Endodermal cell (in vitro differentiated cells): ENCODE measurements at places on chromosomes 13 and 19.
A peak's percentile ranks its signal among the peaks of the same experiment; 100 is the strongest.

GRCh38 chr19:38392707-38393308 lies 4.3 kb downstream of the SPRED3 start:
- DNase-seq = no peak

- no peak for DNase-seq
These were observed 11.0 kb upstream of the ACOD1 start for GRCh38 chr13:76937281-76937820.

DNA sequence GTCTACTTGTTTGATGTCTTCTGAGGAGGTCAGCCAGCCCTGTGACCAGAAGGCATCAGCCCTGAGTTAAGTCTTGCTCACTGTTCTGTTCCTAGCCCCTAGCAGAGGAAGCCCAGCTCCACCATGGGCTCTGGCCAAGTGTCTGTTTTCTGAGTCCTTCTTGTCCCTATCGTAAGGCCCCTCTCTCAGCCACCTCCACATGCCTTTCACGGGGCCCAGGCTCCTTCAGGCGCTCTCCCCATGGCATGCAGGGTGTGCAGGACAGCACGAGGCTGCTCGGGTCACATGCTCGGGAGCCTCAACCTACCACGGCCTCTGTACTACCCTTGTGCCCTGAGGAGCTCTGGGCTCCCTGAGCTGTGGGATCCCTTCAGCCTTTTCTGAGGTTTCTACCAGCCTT lies 47.8 kb upstream of the LATS2 start:
- DNase-seq = no peak

DNA sequence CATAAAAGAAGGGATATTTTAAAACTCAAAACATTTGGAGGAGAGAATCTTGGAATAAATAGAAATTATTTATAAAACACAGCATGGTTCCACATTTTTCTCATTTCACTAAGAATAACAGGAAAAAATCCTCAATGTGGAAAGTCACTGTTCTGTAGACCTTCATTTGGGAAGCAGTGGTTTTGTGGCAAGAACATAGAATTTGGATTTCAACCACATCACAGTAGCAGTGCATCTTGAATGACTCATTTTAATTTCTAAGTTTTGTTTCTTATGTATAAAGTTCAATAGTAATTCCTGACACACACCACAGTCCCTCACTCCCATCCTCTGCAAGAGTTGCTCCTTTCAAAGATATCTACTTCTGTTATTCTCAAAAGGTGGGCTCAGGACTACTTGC lies 264.0 kb downstream of the ENOX1 start:
- no peak for DNase-seq

DNA sequence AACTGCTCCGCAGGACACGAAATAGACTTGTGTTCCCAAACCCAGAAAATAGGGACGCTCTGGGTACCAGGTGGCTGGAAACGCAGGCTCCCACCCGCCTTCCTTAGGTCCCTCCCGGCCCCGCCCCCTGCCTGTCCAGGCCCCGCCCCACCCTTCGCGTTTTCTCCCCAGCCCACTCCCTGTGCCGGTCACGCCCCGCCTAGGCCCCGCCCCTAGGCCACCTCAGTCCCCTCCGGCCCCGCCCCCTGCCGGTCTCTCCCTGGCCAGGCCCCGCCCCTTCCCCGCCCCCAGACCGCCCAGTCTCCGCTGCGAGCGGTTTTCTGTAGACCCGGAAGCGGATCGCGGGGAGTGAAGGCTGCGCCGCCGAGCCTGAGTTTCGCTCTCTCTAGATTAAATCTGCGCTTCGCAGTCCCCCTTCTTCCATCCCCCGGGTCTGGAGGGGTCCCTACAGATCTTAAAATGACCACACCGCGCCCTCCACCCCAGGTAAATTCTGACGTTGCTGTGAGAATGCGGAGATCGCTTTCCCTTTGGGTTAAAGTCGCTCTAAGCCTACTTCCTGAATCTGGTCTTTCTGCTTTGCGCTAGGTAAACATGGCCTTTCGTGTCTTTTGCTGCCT lies 3.7 kb upstream of the ZNF665 start:
- DNase-seq = peak; percentile 99

GRCh38 chr13:95479731-95480130 lies 72.8 kb upstream of the CLDN10 start:
- DNase-seq = no peak

GRCh38 chr13:110415669-110416068 lies 108.6 kb downstream of the COL4A2 start:
- peak; percentile 80 for DNase-seq

DNA sequence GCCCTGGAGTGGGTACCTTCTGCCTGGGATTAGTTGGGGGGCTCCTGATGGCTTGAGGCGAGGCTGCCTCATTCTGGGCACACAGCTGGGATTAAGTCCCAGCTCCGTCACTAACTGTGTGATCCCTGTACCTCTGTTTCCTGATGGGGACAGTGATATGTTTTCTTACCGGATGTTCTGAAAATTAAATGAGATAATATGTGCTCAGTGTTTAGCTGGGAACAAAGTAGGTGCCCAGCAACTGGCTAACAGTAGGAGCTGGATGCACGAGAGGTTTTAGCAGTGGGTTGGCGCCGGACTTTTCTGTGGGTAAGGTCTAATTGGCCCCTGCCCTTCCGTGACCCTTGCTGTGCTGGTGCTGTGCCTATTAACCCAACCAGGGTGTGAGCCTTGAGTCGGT lies 203.4 kb downstream of the URI1 start:
- DNase-seq = no peak

GRCh38 chr13:80824229-80824628 lies 483.3 kb upstream of the SPRY2 start:
- DNase-seq = no peak

GRCh38 chr19:1243768-1244692 lies 2.5 kb downstream of the ATP5F1D start:
- peak; percentile 95 for DNase-seq

DNA sequence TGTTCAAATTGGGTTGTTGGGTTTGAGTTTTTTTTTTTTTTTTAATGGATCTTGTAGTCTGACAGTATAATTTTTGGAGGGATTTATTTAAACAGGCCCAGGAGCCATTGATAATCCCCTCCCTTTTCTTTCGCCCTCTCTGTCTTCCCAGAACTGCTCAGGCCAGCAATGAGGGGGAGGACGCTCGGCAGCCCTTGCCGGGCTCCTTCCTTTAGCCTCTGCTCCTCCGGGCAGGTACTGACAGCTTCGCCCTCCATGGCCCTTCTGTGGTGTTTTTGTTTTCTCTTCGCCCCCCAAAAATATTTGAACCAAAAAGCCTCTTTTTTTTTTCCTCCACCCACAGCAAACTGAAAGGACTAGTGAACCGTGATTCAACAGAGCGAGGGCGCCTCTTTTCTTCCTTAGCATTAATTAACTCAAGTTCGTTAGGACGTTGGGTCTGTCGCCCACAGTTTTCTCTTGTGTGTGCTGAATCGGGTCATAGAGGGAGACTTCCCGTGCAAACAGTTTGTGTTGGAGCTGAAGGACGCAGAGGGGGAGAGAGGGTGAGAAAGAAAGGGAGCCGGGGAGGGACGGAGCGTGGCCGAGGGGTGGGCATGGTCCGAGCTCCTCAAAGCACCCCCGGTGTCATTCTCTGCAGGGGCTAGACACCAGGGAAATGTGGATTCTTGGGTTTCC lies 21.5 kb downstream of the NFIX start:
- DNase-seq = peak; percentile 63

GRCh38 chr13:109412283-109412901 lies 374.0 kb downstream of the IRS2 start:
- DNase-seq = peak; percentile 61

GRCh38 chr13:62302341-62302740 lies 886.7 kb upstream of the PCDH20 start:
- no peak for DNase-seq

GRCh38 chr13:83423861-83424260 lies 458.4 kb downstream of the SLITRK1 start:
- DNase-seq = no peak

- DNase-seq = no peak
These were observed 103.3 kb downstream of the SPRY2 start for GRCh38 chr13:80237646-80238045.

DNA sequence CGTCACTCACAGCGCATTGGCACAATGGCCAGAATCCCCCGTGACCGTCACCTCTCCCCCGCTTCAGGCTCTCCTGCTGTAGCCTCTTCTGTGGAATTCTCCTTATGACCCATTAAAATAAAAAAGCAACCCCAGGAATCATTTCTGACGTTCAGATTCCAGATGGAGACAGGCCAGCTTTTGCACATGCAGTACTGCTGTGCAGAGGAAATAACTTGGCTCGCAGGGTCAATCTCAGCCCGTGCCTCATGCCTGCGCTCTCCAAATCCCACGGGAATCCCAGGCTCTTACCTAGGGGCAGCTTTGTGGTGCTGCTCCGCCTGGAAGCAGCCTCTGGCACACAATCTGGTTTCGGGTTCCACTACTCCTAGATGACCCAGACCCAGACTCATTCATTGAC lies 32.7 kb upstream of the SOX1 start:
- no peak for DNase-seq

- DNase-seq = no peak
These were observed 932 bp upstream of the ZNF486 start for GRCh38 chr19:20165971-20166592.

GRCh38 chr13:114130837-114131582 lies 1.4 kb downstream of the RASA3 start:
- peak; percentile 79 for DNase-seq

DNA sequence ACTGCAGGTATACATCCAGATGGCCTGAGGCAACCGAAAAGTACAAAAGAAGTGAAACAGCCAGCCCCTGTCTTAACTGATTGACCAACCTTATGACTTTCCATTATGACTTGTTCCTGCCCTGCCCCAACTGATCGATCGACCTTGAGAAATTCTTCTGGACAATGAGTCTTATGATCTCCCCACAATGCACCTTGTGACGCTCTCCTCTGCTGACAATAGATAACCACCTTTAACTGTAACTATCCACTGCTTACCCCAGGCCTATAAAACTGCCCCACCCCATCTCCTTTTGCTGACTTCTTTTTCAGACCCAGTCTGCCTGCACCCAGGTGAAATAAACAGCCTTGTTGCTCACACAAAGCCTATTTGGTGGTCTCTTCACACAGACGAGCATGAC lies 11.2 kb downstream of the ZNF83 start:
- DNase-seq = no peak

DNA sequence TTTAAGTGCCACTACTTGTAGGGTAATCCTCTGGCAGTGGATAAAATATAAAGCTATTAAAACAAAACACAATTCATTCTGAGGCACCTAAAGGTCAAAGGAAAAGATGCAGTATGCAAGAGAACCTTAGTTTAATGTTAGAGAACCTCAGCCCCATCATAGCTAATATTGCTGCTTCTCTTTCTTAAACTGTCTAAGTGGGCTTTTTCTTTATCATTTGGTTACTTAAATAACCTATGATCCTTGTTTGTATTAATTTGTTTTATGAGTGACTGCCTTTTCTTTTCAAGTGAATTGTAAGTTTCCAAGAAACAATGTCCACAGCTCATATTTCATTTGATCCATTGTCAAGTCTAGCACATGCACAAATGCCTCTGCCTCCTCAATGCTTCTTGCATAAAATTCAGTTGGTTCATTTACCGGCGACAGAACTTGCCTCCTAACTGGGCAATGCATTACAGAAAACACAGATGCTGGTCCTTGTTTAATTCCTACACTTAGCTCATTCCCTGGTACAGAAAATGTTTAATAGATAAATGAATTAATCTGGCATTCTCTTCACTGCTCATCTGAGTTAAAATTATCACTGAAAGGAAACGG lies 1049.8 kb downstream of the OLFM4 start:
- DNase-seq = no peak

DNA sequence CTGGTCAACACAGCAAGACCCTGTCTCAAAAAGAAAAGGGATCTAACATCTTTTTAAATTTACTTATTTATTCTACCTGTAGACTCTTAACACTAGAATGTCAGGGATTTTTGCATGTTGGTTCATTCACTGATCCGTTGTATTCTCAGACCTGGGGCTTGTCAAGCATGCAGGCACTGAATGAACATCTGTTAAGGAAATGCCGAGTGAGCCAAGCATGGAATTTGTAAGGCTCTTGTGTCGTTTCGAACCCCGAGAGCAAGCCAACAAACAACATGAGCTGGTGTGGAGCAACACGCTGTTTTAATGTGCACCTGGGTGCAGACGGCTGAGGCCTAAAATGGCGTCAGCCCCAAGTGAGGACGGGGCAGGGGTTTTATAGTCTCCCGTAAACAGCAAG lies 10.0 kb upstream of the OR1M1 start:
- DNase-seq = no peak

GRCh38 chr19:56312787-56313657 lies 1.6 kb downstream of the ZSCAN5A start:
- no peak for DNase-seq
